Stimulated activated CD4-positive, alpha-beta T cell treated with anti-CD3 and anti-CD28 coated beads, Interleukin-15, amount 100 ng/mL, for 1 hour (primary cell): ENCODE measurements at places on chromosomes 1 and 21.

DNA sequence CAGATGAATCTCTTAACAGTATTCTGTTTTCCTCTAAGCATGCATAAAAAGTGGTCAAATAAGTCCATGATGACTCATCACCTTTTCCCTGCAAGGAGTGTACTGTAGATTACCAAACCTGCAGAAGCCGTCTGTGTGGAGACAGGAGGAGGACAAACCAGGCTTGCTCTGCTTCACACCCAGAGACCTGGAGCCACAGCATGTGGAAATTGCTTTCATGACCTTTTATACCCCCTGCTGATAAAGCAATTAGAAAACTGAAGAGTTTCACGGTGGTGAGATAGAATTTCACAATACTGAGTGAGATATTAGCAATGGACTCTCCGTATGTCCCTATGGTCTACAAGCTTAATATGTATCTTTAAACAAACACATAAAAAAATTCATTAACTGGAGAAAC, 9.4 kb downstream of the CORT start:
- no peak for DNase-seq

DNA sequence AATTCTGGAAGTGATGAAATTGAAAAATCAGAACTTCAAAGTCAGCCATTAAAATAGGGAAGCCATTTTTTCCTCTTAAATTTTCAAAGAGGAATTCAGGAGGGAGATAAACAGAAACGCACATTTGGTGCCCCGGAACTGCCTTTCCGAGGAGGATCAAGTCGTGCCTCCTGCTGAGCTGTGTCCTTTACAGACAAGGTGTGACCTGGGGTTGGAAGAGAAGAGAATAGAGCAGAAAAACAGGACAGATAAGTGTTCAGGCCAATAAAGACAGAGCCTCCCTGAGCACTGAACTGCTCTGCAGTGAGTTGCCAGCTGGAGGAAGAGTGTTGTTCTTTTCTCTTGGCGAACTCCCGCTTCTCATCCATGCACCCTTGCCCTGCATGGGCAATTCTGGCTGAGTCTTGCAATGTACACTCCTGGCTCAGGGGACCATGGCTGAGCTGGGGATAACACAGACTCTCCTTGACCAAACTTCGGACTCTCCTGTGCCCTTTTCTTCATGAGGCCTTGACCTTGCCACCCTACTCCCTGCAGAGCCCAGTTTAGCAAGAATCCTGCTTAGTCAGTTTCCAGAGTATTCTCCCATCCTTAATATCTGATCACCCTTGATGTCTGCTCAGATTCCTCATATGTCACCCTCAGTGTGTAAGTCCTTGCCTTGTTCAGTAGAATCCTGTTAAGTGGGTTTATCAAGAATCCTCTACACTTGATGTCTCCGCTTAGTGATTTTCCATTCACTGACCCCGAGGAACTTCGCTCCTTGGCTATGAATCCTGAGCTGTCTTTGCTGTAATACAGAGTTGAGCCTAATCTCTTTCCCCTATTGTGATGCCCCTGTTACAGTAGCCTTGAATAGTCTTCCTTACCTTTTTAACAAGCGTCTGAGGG, 1.3 kb upstream of the MTARC1 start:
- DNase-seq: no peak

GRCh38 chr1:6260433-6260934, 414 bp downstream of the GPR153 start:
- no peak for DNase-seq

GRCh38 chr1:181443231-181443853, 40.0 kb upstream of the CACNA1E start:
- DNase-seq: no peak

- no peak for DNase-seq
These were observed 14.7 kb downstream of the S100A10 start for GRCh38 chr1:151978922-151979321.

GRCh38 chr1:207845109-207845508, 65.8 kb downstream of the CD34 start:
- DNase-seq: no peak

DNA sequence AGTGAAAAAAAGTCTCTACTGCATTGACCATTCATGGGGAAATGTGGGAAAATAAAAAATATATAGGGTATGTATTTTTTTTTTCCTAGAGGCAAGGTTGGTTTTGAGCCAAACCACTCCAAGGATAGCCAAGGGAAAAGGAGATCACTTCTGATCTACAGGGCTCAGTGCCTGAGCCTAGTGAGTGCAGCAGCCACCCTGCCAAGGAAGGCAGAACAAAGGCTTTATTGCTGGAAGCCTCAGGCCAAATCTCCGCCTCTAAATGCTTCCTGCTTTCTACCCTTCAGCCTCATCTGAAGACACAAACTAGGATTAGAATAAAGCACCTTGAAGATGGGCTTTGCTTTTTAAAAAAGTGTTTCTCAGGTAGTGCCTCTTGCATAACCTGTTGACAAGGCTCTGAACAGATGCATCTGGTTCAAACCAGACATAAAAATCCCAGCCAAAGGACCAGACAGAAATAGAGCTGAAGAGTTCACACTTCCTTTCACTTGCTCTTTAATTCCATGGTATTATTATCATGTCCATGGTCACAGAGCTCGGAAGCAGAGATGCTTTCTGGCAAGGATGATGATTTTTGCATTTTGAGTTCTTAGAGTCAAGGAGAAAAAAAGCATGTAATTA, 10.5 kb downstream of the C1orf115 start:
- DNase-seq: no peak

- DNase-seq: peak; percentile 31
These were observed 9.8 kb upstream of the CDC20 start for GRCh38 chr1:43348809-43349593.

DNA sequence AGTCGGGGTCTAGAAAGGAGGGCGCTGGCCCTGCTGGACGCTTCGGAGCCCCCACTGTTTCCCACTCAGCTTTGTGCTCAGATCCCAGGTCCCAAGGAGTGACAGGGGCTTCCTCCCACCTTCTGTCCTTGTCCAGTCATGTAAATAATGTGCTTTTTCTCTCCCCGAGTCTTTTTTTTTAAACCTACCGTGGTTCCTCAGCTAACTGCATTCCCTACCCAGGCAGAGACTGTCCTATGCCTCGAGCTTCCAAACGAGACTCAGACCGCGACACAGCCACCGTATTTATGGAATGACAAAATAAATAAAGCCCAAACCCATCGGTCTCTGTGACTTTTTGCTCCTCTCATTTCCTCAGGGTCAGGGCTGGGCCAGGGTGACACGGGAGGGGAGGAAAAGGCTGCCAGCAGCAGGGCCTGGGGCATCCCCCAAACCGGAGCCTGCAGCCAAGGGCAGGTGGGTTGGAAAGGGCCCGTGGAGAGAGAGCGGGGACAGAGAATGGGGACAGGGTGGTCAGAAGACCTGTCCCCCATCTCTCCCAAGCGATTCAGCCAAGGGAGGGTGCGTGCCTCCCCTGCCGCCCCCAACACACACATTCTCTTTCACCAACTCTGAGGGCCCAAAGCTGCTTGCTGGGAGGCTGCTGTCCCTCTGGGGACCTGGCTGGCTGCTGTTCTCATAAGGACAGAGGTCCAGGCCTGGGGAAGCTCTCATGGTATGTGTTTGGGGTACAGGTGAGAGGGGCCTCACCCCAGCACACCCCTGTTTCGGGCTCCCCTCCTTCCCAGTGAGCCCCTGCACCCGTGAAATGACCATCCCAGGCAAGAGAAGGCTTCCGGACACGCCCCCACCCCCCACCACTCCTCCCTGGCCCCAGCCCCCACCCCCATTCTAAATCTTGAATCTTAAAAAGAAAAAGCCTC, 55.4 kb downstream of the KCNAB2 start:
- no peak for DNase-seq

GRCh38 chr1:1541956-1542765, 1.7 kb upstream of the TMEM240 start:
- no peak for DNase-seq

GRCh38 chr1:76759950-76760349, 107.3 kb upstream of the ST6GALNAC5 start:
- no peak for DNase-seq

GRCh38 chr1:17561561-17561985, 22.1 kb downstream of the ARHGEF10L start:
- no peak for DNase-seq

DNA sequence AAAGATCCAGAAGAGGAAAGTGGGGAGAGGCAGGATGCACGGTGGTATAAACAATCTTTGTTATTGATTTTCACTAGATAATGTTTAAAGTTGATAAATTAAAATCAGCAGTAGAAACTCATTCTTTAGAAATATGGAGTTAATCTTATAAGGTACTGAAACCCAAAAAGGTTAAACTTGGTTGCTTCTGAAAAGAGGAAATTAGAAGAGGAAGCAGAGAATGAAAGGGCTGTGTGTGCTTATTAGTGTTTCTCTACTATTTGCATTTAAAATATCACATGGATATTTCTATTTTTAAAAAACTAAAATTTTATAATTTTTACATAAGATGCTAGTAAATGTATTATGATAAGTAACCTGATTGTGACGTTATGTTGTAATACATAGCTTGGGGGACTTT, 24.4 kb downstream of the C1orf141 start:
- DNase-seq: no peak

- DNase-seq: no peak
These were observed 87.9 kb upstream of the HMCN1 start for GRCh38 chr1:185646202-185646683.
